ENCODE measurements at places on chromosomes 6 and 20. TPM values are rescaled to one million over a fixed set of nuclear protein-coding genes. Genes with fewer than 3 reads are reported as not detected.

DNA sequence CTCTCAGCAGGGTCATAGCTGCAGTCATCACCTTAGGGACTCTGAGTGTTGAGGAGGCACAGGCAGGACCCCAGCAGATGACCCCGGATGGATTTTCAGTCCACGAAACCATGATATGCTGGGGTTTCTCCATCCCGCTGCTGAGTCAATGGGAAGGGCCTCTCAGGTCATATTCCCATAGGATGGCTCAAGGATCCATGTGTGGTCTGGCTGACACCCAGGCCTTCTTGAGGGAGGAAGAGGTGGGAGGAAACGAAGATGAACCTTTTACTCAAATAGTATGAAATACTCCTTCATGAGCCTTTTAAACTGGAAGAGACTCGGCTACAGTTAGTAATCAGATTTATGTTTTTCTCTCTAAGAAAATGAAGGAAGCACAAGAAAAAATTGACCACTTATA, 10.3 kb upstream of the RALY start:
- no peak for DNase-seq

PTCHD4 gene
- not detected for total RNA-seq

PHF10 gene
- total RNA-seq: 71.7 TPM

CCN5 gene
- total RNA-seq: 15.2 TPM

ULBP2 gene
- 0.69 TPM for total RNA-seq

GRCh38 chr6:89258912-89259311, 41.8 kb upstream of the GABRR1 start:
- no peak for DNase-seq

DNA sequence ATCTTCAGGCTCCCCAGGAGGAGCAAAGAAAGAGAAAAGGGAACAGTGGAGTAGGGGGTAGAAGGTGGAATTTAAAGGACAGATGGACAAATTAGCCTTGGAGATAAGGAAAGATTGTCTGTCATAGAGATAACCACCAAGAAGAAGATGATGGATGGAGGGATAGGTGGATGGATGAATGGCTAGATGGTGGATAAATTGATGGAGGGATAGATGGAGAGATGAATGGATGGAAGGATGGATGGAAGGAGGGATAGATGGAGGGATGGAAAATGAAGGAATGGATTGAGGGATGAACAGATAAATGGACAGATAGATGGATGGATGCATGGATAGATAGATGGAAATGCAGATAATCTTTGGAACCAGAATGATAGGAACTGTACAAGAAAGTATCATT, 102.8 kb downstream of the TNFAIP3 start:
- no peak for DNase-seq

DNA sequence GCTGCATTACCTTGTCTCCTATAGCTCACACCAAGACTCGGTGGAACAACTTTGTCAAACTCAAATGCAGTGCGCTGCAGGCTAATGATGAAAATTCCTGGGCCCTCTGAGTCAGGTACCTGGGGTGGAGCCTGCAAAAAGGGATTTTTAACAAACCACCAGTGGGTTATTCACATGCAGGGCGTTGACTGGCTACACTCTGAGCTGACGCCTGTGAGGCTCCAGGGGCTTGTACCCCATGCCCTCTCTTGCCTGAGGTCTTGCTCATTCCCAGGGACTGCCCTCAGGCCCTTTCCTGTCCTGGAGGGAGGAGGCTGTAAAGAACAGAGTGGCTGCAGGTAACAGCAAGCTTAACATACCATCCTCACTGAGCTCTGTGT, 9.2 kb downstream of the GTSF1L start:
- no peak for DNase-seq

DOK5 gene
- total RNA-seq: 0.18 TPM

- DNase-seq: peak; percentile 15
Observed at GRCh38 chr20:46438156-46438750, 31.8 kb upstream of the ELMO2 start.

IL20RA gene
- total RNA-seq: not detected

GRCh38 chr20:20014659-20015058, 2.5 kb upstream of the NAA20 start:
- DNase-seq: no peak

SIRPB1 gene
- 0.72 TPM for total RNA-seq

PLAGL1 gene
- 24.3 TPM for total RNA-seq

- DNase-seq: no peak
Observed at GRCh38 chr6:27541212-27541932, 68.5 kb upstream of the ZNF184 start.

GRCh38 chr6:170057034-170057734, 233.7 kb downstream of the DLL1 start:
- DNase-seq: no peak

- DNase-seq: no peak
Observed at GRCh38 chr6:86949771-86950170, 12.4 kb downstream of the HTR1E start.

GRCh38 chr6:106662458-106662857, 33.1 kb downstream of the QRSL1 start:
- no peak for DNase-seq

DNA sequence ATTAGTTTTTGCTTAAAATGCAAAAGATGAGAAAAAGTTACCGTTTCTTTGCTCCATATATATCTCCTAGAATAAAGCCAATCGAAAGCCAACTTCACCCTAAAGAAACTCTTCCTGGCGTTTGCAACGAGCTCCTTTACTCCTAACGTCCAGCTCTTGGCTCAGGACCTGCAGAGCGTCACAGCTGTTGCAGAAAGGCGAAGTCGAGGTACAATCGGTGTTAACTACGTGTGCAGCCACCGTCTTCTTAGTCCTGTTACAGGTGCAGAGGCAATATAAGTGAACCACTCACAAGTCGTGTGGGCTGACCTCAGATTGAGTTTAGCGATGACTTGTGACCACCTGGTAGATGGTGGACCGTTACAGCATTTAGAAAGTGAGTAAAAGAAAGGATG, 113.1 kb downstream of the TRIM27 start:
- DNase-seq: no peak

DNA sequence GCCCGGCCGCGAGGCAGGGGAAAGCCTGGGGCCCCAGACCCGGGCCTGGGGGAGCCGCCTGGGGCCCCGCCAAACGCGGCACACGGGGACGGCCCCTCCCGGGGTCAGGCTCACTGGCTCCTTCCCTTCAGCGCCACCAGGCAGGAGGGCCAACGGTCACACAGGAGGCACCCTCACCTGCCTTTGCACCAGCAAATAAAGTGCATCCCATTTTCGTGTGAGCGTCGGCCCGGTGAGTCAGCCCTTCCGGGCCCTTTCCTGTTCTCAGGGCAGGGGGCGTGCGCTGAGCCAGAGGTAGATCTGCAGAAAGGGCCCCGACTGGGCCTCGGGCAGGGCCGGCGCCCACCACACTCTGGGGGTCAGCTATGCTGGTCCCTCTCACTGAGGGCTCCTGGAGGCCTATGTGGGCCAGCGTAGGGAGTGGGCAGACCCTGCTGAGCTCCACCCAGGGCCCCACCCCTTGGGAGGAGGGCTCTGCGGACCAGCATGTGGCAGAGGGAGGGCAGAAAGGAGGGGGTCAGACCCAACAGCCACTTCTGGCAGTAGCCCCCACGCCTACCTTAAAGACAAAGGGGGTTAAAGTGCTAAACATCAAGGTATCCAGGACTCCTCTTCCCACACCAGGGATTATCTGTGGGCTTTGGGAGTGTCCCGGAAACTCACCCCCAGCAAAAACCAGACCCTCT, 931 bp upstream of the UCKL1 start:
- DNase-seq: no peak

DNA sequence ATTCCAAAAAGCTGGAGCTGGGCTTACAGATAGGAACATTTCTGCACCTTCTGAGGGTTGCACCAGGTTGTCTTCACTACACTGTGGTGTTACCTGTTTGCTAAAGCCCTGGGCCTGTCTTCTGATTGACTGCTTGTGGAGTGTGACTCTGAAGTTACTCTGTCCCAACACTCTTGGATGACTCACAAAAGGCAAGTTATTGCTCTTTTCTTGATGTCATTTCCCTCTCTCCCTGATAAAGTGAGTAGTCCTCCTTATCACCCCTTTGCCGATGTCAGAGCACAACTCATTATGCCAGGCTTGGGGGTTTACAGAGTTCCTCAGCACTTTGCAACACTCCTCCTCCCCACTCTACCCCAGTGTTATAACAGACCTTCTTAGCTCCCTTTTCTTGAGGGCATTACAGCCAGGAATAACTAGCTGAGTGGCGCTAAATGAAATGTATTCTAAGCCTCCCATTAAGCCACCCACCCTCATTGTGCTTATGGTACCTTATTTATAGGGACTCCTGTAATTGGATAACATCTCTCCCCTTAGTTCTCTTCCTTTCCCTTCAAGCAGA, 36.1 kb upstream of the NKX2-4 start:
- DNase-seq: no peak

- DNase-seq: no peak
Observed at GRCh38 chr6:80211286-80211685, 104.8 kb downstream of the BCKDHB start.

GRCh38 chr6:134551245-134551960, 233.5 kb upstream of the SGK1 start:
- DNase-seq: peak; percentile 51

LAMA2 gene
- total RNA-seq: 0.28 TPM
